ENCODE measurements at places on chromosomes 3 and 15.

- DNase-seq, result peak; percentile 60
Measured at GRCh38 chr3:108130701-108131474, 40.1 kb upstream of the CD47 start.

GRCh38 chr3:5698851-5699250 lies 511.3 kb downstream of the EDEM1 start:
- DNase-seq, result no peak

DNA sequence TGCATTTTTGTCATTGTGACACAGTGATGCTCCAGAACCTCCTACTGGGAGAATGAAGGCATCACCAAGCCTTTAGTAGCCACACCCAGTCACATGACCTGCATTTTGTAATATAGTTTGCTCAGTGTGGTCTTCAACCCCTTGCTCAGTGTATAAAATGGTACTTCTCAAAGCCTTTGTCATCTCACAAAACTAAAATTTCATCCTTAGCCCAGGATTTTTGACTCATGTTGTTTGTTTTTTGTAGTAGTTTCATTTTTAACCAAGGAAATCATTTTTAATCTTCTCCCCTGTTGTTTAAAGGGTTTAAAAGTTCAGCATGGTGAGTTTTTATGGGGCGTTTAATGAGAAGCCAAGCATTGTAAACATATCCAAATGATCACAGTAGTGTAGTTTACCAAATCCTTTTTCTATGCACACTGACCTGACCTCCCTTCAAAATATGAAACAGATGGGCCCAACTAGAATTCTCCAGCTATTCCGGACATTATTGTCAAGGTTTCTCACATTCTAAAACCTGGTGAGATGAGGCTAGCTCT lies 123.5 kb upstream of the IL12A start:
- DNase-seq, result no peak

GRCh38 chr3:27340534-27340933 lies 28.6 kb downstream of the NEK10 start:
- DNase-seq, result no peak

- DNase-seq, result no peak
Measured at GRCh38 chr3:20001932-20002331, 10.1 kb downstream of the PP2D1 start.

DNA sequence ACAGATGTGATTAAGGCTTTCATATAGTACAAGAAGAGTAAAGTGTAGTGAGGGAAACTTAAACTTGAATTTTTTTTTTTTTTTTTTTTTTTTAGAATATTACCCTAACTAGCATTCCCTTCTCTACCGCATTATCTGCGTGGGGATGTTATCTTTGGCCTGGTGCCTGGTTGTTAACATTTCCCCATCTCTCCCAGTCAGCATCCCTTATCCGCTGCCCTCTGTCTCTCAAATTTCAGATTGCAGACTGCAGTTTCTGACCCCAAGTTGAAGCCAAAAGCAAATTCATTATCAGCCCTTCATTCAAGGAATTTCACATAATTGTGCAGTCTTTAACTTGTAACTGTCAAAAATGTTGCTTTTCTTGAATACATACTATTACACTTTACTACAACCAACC lies 353.0 kb downstream of the PLOD2 start:
- DNase-seq, result no peak

- DNase-seq, result no peak
Measured at GRCh38 chr3:27171113-27171512, 198.1 kb downstream of the NEK10 start.

GRCh38 chr3:151037746-151038477 lies 47.6 kb upstream of the MED12L start:
- peak; percentile 91 for DNase-seq

- DNase-seq, result no peak
Measured at GRCh38 chr3:47366833-47367232, 14.0 kb upstream of the PTPN23 start.

- DNase-seq, result peak; percentile 56
Measured at GRCh38 chr3:63968612-63969350, 54.5 kb downstream of the PSMD6 start.

DNA sequence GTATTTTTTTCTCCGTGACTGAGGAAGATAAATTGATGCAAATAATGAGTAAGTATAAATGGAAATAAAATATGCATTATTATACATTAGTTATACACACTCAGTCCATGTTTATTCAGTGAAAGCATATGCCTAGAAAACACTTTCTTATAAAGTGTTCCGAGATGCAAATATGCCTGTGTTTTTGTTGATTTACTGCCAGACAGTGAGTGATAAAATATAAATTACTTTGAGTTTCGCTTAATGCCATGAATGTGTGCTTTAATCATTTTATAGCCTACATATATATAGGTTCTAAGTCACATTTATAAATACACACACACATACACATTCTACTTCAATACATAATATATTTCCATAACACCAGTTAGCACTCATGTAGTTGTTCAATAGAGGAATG lies 569.2 kb downstream of the UNC13C start:
- DNase-seq, result no peak

- no peak for DNase-seq
Measured at GRCh38 chr15:90294601-90295269, 29.3 kb downstream of the NGRN start.

- DNase-seq, result peak; percentile 37
Measured at GRCh38 chr15:64824929-64825430, 467 bp downstream of the PIF1 start.

All from kidney glomerular epithelial cell (primary cell).